ENCODE measurements at places on chromosomes 5 and 9.

- DNase-seq: peak; percentile 44
Measured at GRCh38 chr5:64201996-64202395, 36.4 kb downstream of the RNF180 start.

DNA sequence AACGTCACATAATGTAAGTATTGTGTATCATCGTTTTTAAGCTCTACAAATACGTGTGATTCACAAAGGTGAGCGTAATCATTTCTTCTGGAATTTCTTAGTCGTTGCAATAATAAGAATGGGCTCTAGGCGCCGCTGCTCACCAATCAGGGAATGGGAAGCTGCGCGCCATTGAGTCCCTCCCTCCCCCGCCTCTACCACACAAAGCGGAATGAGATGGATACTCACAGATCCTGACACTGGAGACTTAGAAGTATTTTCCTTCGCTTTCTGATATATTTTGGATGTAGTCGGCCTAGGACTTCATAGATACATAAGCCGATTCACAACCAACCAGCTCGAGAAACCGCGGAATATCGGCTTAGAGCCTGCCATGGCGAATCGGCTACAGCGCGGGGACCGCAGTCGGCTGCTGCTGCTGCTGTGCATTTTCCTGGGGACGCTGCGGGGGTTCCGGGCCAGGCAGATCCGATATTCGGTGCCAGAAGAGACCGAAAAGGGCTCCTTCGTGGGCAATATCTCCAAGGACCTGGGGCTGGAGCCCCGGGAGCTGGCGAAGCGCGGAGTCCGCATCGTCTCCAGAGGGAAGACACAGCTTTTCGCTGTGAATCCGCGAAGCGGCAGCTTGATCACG is at the start of gene PCDHGA11:
PCDHGA11 (plus strand) TSS at position 197 of the 634 bp plus-strand sequence; CDS start at position 374, 177 bp downstream.
- peak; percentile 79 for DNase-seq

DNA sequence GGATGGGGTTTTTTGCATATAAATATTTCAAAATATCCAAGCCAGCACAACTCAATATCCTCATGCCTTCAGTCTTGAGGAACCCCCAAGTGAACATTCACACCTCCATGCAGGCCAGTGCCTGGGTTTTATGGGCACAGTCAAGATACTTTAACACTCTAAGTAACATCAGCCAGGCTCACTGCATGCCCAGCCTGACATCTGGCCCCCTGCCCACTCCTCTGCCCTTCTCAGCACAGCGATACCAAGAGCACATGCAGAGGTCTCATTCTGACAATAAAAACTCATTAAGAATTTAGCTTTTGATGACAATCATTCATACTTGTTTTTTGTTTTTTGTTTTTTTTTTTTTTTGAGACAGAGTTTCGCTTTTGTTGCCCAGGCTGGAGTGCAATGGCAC is 250.0 kb downstream of the CWC27 start:
- no peak for DNase-seq

GRCh38 chr9:93013856-93014582 is 44.5 kb upstream of the SUSD3 start:
- no peak for DNase-seq

DNA sequence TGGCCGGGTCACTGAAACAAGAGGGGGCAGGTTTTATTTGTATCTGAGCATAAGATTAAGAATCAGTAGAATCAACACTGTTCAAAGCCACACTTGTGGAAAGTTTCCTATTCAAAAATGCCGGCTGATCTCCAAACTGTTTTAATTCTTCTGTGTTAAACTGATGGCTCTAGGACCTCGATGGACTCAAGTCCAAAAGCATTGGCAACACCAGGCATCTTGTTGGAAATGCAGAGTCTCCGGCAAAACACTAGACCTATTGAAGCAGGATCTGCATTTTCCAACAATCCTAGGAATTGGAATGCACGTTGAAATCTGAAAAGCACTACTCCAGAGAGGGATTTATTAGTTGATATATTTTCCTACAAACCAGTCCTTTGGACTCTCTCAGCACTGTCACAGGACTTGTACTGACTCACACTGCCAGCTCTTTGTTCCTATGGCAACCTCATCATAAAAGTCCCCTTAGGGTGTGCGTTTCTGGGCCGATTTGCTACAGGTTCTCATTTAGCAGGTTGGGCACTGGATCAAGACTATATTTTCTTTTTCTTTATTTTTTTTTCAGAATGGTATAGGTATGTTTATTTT is 48.1 kb upstream of the PCA3 start:
- DNase-seq: no peak

DNA sequence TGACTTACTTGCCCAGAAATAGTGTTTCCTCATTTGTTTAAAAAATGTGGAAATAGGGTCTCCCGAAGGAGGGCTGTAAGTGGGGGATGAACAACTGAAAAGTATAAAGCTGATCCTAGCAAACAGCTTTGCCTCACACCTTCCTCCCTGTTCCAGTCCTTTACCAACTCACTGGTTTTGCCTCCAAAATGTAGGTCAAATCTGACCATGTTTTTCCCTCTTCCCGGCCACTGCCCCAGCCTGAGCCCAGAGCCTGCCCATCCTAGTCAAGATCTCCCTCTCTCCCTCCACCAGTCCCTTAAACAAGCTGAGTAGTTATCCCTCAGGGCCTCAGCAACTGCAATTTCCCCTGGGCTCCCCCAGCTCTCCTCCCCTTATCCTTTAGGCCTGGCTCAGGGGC is 82.4 kb upstream of the FBXW11 start:
- no peak for DNase-seq

DNA sequence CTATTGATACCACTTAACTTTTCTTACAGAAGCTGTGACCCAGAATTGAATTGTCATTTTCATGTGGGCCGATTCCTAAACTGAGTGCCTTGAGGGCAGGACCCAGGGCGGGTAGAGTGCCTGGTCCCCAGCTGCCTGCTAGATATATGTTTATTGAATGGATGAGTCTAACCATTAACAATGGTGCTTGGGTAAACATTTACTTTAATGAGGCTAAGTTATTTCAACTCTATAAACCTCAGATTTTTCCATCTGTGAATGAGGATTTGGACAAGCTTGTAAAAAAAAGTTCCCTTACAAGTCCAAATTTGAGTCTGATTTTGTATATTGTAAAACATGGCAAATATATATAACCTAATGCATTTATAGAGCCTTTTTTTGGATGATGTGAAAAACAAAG is 181.8 kb upstream of the ELL2 start:
- no peak for DNase-seq

DNA sequence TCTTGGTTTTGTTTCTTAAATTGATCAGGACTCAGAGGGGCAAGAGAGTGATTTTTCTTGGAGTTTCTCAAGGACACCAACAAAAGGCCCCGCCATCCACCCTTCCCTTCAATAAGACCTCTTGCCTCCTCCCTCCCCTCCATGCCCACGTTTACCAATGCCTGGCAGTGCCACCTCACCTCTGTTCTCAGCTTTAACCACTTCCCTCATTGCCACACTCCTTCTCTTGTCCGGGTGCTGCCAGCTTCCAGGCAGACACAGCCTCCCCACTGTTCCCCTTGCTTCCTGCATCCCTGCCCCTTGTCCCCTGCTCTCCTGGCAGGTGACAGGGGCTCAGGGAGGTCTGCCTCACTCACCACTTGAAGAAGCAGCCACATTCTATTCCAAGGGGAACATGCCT is 90.8 kb downstream of the LHX2 start:
- DNase-seq: no peak

GRCh38 chr5:136963504-136963903 is 535.6 kb downstream of the SPOCK1 start:
- no peak for DNase-seq

GRCh38 chr5:126099077-126099476 is 324.1 kb upstream of the GRAMD2B start:
- DNase-seq: no peak

Measured in fibroblast of skin of right biceps (primary cell).